T follicular helper cell (primary cell): ENCODE measurements at places on chromosomes 3 and 15.

DNA sequence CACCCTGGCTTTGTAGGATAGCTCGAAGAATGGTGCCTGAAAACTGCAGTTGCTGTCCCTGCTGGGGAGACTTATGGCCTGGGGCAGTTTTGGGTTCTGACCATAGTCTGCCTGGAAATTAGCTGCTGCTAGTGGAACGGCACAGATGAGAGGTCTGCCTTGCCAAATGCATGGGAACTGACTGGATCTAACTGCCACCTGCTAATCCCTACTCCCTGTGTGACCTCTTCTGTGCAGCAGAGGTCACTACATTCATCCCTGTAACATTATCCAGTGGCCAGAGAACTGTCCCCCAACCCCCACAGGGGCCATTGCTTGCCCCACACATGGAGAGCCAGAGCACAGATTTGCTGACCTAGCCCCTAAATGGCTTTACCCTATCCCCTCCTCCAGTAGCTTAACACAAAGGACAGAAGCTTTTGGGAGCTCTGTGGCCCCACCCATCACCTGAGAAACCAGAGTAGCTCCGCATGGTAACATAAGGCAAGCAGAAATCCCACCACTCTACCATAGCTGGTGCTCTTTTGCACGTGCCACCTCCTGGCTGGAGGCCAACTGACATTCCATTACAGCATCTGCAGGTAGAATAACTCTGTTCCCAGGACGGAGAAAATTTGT, 840.0 kb downstream of the EPHA3 start:
- no peak for DNase-seq

- no peak for DNase-seq
These were observed 156.6 kb downstream of the NR1D2 start for GRCh38 chr3:24101676-24102168.

- DNase-seq, result no peak
These were observed 20.1 kb downstream of the AADACL2 start for GRCh38 chr3:151753846-151754245.

GRCh38 chr3:99999536-99999935, 114.8 kb downstream of the FILIP1L start:
- no peak for DNase-seq

DNA sequence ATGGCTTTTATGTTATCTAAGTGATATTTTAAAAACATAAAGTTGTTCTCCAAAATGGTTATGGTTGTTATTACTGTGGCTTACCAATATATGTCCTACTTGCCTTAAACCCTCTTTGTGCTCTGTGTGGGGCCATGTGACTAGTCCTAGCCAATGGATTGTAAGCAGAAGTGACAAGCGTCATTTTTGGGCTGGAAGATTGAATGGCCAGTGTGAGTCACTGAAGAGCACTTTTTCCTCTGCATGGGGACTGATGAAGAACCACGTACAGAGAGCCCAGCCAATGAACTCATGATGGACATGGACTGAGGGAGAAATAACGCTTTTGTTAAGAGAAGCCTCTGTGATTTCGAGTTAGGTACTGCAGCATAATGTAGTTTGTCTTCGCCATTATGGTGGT, 332.7 kb downstream of the EDEM1 start:
- DNase-seq, result no peak
